ENCODE measurements at places on chromosomes 11 and 22.

GRCh38 chr11:91163619-91164451 lies 941.0 kb upstream of the CHORDC1 start:
- no peak for DNase-seq

DNA sequence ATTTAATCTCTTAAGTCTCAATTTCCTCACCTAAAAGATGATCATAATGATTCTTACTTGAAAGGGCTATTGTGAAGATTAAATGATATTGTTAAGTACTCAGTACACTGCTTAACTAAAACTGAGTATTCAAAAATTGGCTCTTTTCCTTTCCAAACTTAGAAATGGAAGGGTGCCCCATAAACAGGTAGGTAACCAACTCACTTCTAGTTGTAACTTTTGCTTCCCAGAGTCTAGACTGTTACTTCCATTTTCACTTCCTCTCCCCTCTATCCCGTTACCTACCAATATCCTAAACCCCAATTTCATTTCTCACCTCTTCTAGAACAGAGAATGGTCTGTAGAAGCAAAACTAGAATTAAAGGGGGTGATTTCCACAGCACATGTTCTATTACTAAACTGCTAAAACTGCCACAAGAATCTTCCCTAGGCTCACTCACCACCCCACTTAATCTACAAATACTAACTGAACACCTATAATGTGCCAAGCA lies 50.0 kb downstream of the RRAS2 start:
- DNase-seq: no peak

GRCh38 chr22:24455751-24456426 lies 28.5 kb downstream of the ADORA2A start:
- DNase-seq: no peak

- DNase-seq: no peak
Measured at GRCh38 chr11:115506954-115507675, 2.9 kb upstream of the CADM1 start.

DNA sequence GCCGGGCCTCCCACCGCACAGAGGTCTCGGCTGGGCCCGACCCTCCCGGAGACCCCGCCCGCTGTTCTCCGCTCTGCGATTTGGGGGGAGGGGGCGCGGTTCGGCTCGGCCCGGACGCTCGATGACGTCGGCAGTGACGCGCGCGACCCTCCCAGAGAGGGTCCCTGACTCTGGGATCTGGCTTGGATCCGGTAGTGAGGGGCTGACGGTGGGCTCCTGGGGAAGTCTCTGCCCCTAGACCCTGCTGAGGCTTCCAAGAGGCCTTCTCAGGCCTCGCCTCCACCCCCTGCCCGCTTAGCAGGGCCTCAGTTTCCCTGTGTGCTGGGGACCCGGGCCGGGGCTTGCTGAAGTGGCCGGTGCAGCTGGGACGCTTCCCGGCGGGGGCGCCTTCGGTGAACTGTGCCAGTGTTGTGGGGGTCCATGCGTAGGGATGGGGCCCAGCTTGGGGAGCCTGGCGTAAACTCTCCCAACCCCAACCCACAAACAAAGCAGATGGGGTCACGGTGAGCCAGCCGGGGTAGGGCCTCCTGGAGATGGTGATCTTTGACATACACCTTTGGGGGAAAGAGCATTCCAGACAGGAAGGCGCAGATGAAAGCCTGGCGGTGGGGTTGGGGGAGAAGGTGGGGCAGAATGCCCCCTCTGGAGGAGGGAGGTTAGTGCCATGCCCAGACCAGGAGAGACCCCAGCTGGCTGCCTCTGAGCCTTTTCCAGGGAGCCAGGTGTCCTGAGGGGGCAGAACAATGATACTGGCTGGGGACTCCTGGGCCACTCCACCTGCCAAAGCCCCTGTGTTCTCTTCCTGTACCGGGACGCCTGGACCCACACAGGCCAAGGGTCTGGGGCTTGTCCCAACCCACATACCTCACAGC lies 1.0 kb downstream of the B4GALNT4 start:
- DNase-seq: no peak

- DNase-seq: no peak
Measured at GRCh38 chr22:49962751-49963646, 2.4 kb downstream of the PIM3 start.

DNA sequence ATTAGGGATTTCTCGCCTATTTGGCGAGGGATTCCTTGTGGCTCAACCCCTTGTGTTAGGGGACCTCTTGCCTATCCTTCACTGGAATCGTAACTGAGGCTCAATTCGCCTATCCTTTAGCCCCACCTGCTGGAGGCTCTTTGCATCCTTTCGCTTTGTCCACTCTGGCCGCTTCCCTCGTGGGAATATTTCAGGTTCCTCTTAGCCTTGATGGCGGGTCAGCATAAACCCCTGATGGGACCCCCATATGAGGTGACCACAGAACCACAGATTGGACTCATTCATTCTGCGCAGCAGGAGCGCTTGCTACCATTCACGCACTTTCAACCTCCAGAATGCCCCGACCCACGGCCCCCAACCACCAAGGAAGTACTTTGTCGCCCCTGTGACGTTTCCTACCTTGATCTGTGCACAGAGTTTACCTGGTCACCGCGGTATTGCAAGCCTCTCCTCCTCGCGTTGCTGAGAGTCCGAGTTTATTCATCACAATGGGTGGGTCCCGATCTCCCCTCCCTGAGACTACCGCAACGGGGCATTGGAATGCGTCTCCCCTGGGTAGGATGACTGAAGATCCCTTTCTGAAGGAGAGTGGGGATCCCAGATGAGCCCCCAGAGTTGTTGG lies at the start of gene OR52N2:
Gene OR52N2, plus strand, starts transcription at position 425 of the 622 bp plus-strand sequence. CDS start 11,412 bp downstream, outside the sequence.
- peak; percentile 8 for DNase-seq

- no peak for DNase-seq
Measured at GRCh38 chr11:73971175-73971719, 11.4 kb downstream of the UCP2 start.

GRCh38 chr11:110710628-110711381 lies 1.4 kb downstream of the ARHGAP20 start:
- no peak for DNase-seq

GRCh38 chr11:105148241-105148640 lies 8.7 kb upstream of the CARD18 start:
- DNase-seq: no peak

Data from SK-N-MC (cell line).